ENCODE measurements at places on chromosomes 11 and 22.

- peak; percentile 67 for DNase-seq
These were observed at the start of gene APBB1 for GRCh38 chr11:6419009-6419631. Gene APBB1 (minus strand): TSS chr11:6419094. CDS start chr11:6411347, 7,747 bp downstream.

- no peak for DNase-seq
These were observed 94.8 kb upstream of the APOA1 start for GRCh38 chr11:116932181-116932580.

- DNase-seq = no peak
These were observed 569.9 kb upstream of the CADM1 start for GRCh38 chr11:116073854-116074837.

- no peak for DNase-seq
These were observed 30.3 kb downstream of the ATM start for GRCh38 chr11:108253176-108253575.

- DNase-seq = no peak
These were observed 524.1 kb downstream of the METTL15 start for GRCh38 chr11:28632338-28632737.

DNA sequence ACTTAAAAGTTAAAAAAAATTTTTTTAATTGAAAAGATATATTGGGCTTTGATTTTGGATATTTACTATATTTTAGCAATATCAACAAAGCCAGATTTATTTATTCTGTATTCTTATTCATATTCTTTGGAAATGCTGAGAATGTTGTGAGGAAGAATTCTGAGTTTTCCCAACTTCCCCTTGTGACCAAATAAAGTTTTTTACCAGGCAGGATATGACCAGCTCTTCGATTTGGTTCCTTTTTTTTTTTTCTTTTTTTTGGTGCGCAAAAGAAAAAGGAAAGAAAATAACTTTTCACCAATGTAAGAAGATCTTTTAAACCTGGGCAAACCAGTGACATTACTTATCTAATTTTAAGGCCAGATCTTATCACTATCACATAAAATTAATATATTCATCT, 12.9 kb downstream of the TCP11L1 start:
- DNase-seq = no peak

DNA sequence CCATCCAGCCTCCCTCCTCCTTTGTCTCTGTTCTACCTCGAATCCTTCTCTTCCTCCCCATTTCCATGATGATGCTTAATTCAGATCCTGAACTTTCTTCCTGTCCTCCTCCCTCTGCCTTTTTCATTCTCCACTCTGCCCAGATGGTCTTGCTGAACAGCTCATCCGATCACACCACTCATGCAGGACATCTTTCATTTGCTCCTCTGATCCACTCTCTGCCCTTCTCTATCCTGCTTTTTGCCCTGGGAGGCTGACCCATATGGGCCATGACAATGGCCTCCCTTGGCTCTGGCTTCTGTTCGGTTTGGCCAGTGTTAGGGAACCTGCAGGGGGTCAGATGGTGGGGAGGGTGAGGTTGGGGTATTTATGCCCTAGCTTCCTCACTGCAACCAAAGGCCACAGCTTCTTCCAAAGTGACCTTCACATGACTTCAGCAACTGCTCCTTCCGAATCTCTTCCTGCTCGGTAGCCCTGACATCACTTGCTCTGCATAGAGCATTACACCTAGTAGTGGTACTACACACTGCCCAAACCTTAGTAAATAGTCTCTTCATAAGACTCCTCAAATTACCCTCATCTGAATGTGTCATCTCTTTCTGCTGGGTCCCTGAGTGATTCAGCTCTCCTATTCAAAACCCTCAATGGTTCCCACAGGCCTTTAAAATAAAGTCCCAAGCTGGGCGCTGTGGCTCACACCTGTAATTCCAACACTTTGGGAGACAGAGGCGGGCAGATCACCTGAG, 32.7 kb upstream of the MICAL2 start:
- no peak for DNase-seq

DNA sequence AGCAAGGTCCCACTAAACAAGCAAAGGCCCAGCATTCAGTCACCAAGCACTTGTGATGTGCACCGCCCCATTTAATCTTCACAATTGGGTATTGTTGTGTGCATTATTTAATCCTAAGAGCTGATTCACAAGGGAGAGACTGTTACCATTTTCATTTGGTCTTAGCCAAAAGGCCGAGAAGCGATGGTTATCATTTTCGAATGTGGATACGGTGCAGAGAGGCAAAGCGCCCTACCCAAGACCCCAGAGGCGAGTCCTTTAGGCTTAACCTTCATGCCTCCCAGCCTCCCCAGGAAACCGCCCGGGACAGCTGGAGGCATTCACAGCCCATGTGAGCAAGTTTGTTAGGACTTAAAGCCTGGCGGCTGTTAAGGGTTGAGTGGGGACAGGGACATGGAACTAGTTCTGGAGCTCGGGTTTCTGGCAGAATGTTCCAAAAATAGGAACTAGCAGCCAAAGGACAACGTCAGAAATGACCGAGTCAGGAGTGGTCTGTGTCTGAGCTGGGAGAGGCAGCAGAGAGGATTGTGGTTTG, 13.0 kb upstream of the UPK3A start:
- DNase-seq = no peak

DNA sequence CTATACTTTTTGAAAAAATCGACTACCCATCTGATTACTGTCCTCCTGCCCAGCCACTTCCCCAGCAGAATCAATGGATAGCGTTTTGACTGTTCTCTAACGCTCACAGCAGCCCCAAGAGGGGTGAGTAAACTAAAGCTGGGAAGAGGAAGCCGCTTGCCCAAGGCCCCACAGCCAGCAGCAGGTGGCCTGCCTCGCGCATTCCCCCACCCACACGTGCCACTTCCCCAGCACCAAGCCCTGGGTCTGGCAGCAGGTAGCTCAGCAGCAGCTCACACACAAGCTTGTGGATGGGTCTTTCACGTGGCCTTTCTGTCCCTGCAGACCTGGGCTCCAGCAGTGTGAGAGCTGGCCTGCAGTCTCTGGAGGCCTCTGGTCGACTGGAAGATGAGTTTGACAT, 34.3 kb downstream of the TOM1 start:
- peak; percentile 30 for DNase-seq

DNA sequence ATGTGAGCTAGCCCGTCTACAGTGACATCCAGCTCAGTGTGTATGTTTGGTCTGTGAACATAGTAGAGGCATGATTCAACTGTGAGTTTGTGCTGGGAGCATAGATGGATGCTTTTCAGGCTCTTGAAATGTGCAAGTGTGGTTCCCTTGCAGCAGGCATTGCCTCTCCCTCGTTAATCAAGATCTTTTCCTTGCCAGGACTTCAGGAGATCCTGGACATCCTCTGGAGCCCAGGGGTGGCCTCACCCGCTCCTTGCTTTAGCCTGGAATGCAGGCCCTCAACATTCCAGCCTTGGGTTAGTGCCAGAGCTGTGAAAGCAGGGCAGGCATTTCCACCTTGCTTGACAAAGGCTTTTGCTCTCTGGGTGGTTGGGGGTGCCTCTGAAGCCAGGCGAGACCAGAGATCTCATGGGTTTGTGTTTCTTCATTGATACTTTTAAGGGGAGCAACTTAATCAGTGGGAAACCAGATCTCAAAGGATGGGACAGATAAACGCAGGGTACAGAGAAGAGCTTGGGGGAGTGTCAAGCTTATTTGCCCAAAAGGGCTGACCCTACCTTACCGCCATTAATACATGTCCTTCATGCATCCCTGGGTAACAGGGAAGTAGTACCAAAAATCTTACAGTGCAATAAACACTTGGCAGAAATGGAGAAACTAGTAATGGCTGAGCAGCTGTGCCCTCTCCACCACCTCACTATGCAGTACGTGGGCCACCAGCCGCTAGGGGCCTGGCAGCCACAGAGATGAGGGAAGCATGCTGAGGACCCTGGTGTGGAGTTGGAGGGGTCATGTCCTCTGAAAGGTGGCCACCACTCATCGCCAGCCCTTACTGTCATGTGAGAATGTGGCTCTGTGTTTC, 72.1 kb downstream of the PTPRJ start:
- DNase-seq = no peak

- DNase-seq = no peak
These were observed 76.0 kb downstream of the FBLN1 start for GRCh38 chr22:45578524-45579147.

- peak; percentile 57 for DNase-seq
These were observed 1.0 kb downstream of the VWCE start for GRCh38 chr11:61293867-61294716.

DNA sequence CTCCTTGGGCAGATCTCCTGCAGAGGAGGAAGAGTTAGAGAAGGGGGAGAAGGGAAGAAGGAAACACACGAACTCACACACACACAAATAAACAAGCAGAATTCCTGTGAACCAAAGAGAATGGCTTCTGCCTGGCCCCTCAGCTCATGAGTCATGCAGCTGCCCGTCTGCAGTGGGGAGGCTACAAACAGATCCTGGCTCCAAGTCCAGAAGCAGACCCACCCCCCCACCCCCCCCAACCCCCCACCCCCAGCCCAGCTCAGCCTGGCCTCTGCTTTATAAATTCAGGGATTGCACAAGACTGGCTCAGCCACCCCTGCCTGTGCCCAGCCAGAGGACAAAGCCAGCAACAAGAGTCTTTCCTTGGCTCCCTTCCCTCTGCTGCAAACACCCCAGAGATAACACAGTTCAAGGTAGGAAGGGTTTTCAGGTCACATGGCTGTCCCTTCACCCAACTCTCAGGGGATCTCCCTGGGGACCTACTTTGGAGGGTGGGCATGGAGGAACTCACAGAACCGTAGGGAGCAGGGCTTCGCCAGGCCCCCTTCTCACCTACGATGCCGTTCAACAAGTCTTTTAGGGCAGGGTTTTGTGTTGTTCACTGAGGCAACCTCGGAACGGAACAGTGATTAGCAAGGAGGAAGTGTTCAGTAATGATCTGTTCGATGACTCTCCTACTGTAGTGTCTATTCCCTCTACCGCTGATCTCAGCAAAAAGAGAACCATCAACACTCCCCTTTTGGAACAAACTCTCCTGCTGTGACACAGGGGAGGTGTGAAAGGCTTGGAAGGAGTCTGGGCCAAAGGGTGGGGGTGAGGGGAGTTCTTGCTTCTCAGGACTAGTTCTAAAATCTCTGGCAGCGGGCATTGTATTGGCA, 35.5 kb downstream of the RPL27A start:
- DNase-seq = no peak

GRCh38 chr11:66639066-66639813, 737 bp downstream of the RBM4 start:
- no peak for DNase-seq

DNA sequence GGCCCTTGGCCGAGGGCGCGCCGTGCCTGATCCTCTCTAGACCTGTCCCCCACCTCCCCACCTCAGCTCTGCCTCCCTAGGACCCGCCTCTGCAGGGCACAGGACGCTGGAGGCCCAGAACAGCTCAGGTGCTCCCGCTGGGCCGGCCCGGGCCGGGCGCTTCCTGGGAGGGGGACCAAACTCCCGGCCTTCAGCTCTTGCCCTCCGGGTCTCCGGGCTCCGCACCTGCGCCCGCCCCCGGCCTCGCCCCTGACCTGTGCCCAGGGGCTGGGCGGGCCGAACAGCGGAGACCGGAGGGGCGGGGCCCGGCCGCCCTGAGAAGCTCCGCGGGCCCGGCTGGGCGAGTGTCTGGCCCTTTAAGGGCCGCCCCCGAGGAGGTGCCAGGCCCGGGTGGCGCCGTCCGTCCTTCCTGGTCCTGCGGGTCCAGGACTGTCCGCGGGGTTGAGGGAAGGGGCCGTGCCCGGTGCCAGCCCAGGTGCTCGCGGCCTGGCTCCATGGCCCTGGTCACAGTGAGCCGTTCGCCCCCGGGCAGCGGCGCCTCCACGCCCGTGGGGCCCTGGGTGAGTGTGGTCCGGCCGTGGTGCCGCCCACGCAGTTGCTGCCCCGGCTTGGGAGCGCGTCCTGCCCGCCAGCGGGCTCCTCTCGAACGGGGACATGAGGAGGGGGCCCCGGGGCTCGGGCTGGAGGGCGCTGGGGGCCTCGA, at the start of gene SSH3:
Gene SSH3 (plus strand): TSS at position 399 of the 703 bp plus-strand sequence. CDS start 96 bp downstream, at position 495.
- DNase-seq = peak; percentile 50

DNA sequence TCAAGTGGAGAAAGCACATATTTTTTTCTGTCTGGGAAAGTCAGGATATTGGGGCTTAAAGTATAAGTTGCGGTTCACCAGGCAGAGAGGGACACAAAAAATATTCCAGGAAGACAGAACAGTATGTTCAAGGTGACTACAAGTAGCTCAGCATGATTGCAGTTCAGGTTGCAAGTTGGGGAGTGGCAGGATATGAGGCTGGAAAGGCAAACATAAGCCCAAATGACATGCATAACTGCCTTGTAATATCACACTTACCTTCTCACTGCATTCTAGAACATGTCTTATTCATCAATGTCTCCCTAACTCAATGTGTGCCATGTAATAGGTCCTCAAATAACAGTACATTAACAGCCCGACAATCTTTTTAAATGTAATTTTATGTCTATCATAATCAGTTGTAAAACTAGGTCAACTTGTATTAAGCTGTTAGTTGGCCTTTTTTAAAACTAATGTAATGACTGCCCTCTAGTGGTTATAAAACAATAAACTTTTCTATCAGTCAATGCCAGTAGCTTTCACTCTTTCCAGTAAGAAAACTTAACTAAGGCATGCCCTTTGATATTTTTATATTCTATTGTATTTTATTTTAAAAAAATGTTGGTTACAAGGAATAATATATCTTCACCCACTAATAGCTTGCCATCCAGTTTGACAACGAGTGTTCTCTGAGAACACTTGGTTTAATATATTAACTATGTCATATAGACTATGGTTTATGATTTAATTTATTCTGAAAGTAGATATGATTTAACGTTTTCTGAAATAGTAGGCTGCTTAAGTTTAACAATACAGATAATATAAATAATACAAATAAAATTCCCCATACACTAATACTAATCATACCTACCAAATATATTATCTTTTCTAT, 39.4 kb upstream of the CFAP300 start:
- no peak for DNase-seq

DNA sequence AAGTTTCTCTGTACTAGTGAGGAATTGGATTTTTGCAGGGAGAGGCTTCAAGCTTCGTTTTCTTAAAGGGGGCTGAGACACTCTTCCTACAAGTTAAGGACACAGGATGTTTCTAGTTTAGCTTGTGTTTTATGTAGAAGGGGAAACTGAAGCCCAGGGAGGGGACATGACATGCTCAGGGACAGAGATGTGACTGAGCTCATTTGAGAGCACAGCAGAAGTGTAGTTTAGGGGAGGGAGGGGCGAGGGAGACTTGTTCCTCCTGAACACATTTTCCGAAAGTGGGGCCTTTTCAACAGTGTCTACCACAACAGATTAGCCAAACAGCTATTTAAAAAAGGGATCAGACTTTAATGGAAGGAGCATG, 148.1 kb downstream of the FBXO7 start:
- no peak for DNase-seq

GRCh38 chr11:73393011-73393380, 16.8 kb downstream of the RELT start:
- no peak for DNase-seq

DNA sequence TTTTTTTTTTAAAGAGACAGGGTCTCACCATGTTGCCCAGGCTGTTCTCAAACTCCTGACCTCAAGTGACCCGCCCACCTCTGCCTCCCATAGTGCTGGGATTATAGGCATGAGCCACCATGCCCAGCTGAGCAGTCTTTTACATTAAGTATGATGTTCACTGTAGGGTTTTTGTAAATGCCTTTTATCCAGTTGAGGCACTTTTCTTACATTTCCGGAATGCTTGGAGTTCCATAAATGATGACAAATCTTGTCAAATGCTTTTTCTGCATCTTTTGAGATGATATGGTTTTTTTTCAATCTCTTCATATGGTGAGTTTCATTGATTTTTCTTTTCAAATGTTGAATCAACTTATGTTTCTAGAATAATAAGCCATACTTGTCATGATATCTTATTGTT, 29.4 kb upstream of the CTTN start:
- no peak for DNase-seq
